ENCODE measurements at places on chromosomes 13 and 19.

DNA sequence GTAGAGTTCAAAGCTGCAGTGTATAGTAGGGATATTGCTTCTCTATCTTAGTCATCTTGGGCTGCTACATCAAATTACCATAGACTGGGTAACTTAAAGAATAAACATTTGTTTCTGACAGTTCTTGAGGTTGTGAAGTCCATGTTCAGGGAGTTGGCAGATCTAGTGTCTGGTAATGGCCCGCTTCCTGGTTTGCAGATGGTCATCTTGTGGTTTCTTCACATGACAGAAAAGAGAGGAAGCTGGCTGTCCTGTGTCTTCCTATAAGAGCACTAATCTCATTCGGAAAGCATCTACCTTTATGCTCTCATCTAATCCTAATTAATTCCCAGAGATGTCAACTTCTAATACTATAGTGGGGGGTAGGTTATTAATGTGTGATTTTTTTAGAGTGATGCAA is 6.2 kb downstream of the ZNF763 start:
- DNase-seq, result no peak

DNA sequence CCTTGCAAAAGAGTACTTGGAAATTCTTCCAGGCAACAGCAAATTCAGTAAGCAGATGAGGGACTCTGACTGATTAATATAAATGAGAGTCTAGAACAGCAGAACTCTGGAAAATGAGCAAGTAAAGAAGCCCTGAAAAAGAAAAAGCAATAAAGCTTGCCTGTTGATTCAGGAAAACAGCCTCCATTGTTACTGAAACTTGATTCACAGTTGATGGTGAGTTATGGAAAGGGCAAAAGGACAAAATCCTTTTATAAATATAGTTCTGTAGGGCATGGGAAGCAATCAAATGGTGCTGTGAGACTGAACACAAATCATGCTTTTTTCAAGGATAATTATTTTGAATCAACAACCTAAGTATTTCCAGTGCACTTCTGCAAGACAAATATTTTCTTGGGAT is 67.7 kb downstream of the IRS2 start:
- no peak for DNase-seq

DNA sequence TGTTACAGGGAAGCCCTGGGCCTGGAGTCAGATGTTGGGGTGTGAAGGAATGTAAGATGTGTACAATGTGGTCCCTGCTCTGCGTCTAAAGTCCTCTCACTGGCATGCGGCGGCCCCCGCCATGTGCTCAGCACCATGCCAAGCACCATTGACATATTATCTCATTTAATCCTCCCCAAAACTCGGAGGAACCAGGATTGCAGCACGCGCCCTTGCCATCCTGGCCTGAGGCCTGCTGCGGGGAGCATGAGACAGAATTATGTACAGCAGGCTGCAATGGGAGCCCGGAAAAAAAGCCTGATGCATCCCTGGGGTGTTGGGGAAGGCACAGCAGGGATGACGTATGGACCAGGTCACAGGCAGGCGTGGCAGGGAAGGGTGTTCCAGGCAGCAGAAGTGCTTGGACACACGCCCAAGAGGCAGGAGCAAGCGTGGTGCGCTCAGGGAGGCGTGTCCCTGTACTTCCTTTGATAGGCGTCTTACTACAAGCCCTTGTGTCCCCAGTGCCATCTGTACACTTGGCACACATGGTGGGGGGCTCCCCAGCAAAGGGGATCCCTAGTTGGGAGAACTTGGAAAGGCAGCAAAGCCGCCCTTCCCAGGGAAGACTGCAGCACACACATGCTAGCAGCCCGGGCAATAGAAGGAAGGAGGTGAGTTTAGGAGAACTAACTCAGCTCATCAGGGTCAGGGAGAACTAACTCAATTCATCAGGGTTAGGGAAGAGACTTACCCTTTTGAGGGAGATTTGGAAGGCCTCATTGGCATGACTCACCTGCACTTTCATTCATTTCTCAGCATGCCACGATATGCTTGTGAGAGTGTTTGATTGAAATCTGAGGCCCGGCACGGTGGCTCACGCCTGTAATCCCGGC is 3.4 kb downstream of the EVI5L start:
- DNase-seq, result no peak

GRCh38 chr19:6470173-6470572 is 6.1 kb downstream of the CRB3 start:
- DNase-seq, result no peak

- no peak for DNase-seq
These were observed 502.8 kb downstream of the COG6 start for GRCh38 chr13:40158218-40158617.

GRCh38 chr13:51921790-51922740 is 60.3 kb downstream of the CCDC70 start:
- no peak for DNase-seq

GRCh38 chr19:13844130-13844631 is 32.8 kb upstream of the NANOS3 start:
- no peak for DNase-seq

GRCh38 chr19:10378124-10378523 is 2.2 kb downstream of the TYK2 start:
- no peak for DNase-seq

- no peak for DNase-seq
These were observed 4.3 kb upstream of the RAP2A start for GRCh38 chr13:97429681-97430081.
